ENCODE measurements at places on chromosomes 5 and 9.

DNA sequence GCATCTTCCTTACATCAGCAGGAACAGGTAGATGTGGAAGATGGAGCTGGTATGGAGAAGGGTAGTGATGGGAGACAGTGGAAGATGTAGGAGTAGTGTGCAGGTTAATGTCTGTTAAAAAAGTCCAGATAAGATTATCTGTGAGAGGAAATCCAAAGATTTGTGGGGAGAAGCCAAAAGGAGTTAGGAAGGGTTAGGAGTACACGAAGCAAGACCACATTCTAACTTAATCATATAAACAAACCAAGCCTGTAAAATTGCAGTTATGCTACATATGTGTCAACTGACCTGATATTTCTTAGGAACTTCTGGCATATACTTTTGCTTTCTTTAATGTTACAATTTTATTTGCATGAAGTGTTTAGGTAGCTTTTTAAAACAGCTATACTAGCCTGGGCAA is 142.1 kb upstream of the DMRT1 start:
- no peak for DNase-seq

GRCh38 chr5:35038891-35039290 is 8.9 kb downstream of the AGXT2 start:
- DNase-seq, result no peak

DNA sequence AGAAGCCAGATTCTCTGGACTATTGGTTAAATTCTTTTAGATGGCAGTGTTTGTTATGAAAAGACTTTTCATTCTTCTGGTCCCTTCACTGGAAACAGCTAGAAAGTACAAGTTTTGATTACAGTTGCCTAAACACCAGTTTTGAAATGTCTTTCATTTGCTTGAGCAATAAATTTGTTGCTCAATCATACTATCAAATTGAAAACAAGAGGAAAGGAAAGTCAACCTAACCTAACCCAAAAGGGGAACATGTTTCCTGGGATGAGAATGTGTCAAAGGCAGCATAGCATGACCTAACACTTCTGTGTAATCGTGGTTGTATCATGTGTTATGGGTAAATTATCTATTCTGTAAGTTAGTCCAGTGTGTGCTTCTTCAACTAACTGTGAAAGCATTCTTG is 213.2 kb downstream of the TMC1 start:
- no peak for DNase-seq

DNA sequence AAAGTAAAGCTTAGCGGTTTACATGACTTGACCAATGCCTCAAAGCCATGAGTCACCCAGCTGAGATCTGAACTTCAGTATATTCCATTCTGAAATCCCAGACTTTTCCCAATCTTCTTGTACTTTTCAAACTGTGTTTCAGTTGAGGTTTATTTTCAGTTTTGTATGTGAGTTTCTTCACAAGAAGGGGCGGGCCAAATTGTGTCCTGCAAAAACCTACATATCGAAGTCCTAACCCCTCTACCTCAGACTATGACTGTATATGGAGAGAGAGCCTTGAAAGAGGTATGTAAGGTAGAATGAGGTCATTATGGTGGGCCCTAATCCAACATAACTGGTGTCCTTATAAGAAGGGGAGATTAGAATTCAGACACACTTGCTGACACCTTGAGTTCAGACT is 666 bp upstream of the TLR4 start:
- DNase-seq, result no peak

GRCh38 chr9:89901920-89902319 is 297.1 kb downstream of the GADD45G start:
- no peak for DNase-seq

- DNase-seq, result no peak
Observed at GRCh38 chr5:132823481-132824050, 6.9 kb downstream of the SHROOM1 start.

DNA sequence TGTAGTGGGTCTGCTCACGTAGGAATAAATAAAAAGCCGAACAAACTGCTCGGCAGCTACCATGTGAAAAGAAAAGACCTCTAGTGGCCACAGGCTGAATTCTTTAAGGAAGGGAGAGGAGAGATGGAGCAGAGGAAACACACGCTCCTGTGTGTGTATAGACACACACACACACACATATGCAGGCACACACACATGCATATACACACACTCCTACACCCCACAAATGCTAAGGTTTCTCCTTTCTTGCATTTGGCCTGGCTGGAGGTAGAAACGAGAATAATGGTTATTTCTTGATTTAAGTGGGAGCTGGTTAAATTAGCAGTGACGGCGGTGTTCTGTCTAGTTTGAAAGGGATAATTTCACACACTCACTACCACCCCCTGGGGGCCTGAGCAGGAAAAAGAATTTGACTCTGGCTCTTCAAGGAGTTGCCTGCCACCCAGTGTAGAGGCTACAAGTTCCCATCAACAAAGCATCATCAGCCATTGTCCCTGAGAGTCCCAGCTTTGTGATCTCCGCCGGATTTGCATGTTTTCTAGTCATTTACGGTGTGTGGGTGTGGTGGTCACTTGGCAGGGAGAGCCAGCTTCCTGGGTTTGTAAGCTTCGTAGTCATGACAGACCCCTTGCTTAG is at the start of gene INSYN2B:
TSS of gene INSYN2B (minus strand) at position 78 of the 636 bp plus-strand sequence. CDS start 96,597 bp downstream, outside the sequence.
- DNase-seq, result no peak

- no peak for DNase-seq
Observed at GRCh38 chr5:72501488-72501887, 5.7 kb downstream of the ZNF366 start.

DNA sequence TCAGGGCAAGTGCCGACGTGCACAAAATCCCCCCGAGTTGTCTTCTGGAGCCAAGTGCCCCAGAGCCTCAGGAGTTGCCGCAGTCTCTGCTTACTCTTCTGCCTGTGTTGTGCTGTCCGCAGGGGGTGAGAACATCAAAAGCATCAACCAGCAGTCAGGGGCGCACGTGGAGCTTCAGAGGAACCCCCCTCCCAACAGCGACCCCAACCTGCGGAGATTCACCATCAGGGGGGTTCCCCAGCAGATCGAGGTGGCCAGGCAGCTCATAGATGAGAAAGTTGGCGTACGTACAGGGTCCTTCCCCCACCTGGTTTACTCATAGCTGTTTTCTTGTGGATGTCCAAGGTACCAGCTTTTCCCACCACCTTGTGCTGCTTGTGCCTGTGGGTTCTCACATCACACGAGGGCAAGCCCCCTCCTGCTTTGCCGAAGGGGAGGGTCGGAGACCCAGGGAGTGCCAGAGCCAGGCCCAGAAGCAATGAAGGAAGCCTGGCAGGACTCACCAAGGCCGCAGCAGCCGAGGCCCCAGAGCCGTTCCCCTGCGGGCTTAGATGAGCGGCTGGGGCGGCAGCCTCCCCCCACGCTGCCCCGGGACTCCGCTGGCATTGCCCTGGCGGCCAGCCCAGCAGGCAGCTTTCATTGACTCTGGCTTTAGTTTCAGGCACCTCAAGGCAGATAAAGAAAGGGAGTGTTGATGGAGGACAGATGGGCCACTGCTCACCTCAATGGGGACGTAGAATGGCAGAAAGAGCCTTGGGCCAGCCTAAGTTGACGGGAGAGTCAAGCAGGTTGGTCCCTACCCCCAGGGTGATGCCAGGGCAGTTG is 33.7 kb upstream of the PRDM12 start:
- peak; percentile 57 for DNase-seq

DNA sequence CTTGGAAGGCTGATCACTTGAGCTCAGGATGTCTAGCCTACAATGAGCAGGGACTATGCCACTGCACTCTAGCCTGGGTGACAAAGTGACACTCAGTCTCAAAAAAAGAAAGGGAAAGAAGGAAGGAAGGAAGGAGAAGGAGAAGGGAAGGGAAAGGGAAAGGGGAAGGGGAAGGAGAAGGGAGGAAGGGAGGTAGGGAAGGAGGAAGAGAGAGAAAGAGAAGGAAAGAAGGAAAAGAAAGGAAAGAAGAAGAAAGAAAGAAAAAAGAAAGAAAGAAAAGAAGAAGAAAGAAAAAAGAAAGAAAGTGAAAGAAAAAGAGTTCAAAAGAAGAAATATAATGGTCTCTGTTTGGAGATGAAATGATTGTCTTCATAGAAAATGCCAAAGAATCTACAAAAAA is 10.8 kb upstream of the CSF1R start:
- DNase-seq, result no peak

DNA sequence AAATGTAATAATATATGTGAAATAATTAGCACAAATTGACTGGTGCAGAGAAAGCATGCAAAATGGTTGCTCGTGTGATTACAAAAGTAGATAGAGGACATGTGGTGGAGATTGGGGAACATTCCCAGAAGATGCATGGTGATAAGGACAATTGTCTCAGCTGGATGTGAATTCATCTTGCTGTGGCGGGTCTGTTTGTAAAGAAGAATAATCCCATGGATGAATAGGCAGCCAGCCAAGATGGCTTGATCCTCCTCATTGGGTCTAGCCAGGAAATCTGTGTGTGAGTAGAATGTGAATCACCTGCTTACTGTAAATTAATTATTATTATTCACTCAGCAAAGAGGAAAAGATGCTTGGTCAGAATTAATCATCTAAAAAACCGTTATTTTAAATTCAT is 12.6 kb upstream of the DPYSL3 start:
- no peak for DNase-seq

DNA sequence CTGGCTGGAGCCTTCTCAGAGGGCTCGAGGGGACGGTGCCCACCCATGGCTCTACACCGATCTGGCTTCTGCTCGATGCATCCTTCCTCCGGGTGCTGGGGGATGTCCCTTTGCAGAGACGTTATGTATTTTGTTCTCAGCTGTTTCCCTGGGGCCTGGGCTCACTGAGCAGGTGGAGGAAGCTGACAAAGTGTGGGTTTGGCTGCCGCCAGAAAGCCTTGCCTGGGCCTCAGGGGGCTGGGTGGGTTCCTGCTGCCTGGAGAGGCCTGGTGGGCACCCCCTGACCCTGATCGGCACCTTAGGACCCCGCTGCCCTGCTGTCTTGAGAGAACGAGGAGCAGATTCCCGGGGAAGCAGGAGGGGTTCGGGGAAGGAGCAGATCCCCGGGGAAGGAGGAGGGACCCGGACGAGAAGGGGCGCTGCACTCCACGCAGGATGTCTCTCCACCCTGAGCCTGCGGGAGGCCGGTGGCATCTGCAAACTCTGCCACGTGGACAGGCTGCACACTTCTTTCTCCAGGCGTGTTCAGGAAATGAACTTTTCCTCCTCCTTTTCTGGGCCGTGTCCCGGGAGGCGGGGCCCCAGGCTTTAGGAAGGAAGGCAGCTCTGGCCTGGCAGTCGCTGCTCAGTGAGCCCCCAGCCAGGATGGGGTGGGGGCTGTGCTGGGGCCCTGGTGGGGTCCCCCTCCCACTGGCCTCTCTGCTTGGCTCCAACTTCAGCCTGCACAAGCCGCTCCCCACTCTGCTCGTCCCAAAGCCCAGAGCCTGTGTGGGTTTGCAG is 148.9 kb downstream of the RXRA start:
- DNase-seq, result peak; percentile 89

GRCh38 chr5:157088342-157088990 is 20.4 kb downstream of the HAVCR2 start:
- no peak for DNase-seq

GRCh38 chr9:94867281-94867841 is 140.9 kb downstream of the AOPEP start:
- no peak for DNase-seq

DNA sequence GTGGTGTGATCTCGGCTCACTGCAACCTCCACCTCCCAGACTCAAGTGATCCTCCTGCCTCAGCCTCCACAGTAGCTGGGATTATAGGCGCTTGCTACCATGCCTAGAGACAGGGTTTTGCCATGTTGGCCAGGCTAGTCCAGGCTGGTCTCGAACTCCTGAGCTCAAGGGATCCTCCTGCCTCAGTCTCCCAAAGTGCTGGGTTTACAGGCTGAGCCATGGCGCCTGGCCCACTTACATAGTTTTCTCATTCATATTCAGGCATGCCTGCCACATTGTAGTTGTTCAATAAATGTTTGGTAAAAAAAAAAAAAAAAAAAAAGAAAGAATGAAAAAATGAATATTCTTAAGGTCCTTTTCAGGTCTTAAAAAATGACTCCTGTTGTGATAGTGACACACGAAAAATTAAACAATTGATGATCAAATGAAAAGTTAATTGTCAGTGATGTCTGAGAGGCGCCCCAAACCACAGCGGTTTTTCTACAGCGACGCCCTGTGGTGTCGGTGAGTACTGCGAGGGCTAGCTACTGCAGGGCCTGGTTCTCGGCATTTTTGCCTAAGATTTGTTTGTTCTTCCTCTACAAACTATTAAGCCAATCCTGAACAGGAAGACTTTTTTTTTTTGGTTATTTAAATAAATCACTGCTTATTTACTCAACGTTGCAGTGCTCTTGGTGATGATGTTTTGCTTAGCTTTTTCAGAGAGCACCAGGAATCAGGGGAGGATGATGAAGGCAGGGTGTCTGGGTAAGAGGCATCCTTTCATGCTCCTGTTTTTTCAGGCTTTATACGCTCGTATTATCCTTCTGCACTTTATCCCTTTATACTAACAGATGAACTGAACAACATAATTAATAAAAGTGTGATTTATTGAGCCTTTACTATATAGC is 67.0 kb upstream of the DPYSL3 start:
- DNase-seq, result no peak

GRCh38 chr5:180873615-180874520 is 12.8 kb upstream of the ZFP62 start:
- no peak for DNase-seq

DNA sequence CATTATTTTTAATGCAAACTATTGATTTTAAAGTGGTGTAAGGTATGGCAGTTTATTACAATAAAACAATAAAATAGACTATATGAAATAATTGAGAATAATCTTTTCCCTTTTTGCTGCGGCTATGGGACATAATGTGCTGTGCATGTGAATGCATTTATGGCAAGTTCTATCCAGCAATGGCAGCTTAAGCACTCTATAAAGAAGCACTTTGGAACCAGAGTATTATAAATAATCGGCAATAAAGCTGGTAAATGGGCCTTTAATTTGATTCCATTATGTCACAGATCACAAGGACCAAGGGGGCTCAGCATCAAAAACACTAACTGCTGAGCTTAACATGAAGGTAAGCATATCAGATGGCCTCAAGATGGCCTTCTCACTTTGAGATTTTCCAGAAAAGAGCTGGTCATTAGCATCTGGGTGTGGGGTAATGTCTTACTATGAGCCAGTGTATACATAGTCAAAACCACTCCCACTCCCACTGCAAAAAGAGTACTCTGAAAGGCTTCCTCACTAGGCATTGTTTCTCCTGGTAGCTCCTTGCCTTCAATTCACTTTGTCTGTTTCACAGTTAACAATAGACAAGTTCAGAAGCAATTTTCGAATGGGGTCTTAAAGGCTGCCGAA is 97.1 kb upstream of the ASTN2 start:
- no peak for DNase-seq

DNA sequence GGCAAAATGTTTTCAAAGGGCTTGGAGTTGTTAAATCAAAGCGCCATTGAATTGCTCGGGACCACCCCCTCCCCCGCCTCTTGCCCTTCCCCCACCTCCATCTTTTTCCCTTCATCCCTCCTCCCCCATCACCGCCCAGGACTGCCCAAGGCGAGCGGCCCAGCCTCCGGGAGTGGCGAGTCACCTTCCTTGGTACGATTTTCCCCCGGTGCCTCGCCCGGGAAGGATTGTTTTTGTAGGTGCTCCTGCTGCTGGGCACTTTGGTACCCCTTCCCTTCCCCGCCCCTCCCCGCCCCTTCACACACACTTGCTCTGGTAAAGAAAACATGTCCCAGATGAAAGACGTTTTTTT is 61.2 kb downstream of the TMEM174 start:
- no peak for DNase-seq

- DNase-seq, result peak; percentile 81
Observed at GRCh38 chr9:136949239-136949816, 2.7 kb upstream of the LCN12 start.
